ENCODE measurements at places on chromosomes 6 and 20. TPM values are rescaled to one million over a fixed set of nuclear protein-coding genes. Genes with fewer than 3 reads are reported as not detected.

DNA sequence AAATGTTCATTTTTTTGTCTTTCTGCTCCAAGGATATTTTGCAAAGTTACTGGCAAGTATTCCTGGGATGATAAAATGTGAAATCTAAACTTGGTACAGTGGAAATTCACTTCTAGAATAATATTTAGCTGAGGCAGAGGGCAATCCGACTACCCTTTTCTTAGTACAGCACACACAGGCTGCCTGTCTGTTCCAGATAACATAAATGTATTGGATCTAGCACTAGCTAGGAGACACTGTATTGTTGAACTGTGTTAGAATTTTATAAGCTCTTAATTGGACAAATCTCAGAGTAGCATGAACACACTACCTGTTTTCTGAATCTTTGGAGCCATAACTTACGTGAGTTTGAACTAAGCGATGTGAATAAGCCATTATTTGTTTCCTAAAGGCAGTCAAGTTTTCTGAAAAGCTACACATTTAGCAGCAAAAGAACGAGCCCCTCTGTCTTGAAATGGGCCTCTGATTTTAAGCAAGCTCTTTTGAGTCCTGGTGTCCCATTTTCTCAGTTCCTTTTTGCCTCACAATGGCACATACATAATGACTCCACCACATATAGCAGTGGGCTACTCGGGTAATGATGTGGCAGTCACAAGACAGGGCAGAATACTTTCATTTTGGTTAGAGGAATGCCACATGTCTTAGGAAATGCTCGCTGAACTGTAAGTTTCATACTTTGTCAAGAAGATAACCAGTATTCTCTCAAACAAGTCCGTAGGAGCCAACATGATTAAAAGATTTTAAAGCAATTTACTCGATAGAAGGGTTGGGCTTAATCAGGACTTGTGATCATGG is 116.5 kb upstream of the ESR1 start:
- H3K27me3 ChIP-seq = peaks cover 12% of the 10 kb centered on the region
- H3K36me3 ChIP-seq = no peaks in the 10 kb centered on the region
- H3K27ac ChIP-seq = no peak overlapping the region
- peaks cover 17% of the 10 kb centered on the region for H3K4me1 ChIP-seq
- peak overlapping the region; percentile 51 for H3K4me3 ChIP-seq

The SLC29A1 gene
- total RNA-seq = 134 TPM

DNA sequence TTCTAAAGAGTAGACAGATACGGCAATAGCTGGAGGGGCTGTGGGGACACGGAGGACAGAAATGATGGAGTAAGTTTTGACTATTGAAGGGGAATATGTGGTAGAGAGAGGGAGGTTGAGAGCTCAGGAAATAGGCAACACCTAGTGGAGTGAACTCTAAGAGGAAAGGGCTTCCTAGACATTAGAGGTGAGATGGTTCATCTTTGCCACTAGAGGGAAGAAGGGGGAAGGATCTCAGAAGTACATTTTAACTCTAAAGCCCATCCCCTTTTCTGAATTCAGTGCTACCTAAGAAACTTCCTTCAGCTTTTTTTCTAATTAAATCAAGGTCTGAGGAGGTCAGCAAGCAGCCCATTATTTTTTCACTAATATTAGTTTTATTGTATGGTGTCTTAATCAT is 689.4 kb upstream of the MAP3K7 start:
- H3K27me3 ChIP-seq = no peaks in the 10 kb centered on the region
- no peaks in the 10 kb centered on the region for H3K36me3 ChIP-seq
- H3K4me3 ChIP-seq = no peak overlapping the region
- DNase-seq = no peak
- H3K4me1 ChIP-seq = no peaks in the 10 kb centered on the region

- no peak for DNase-seq
- no peak overlapping the region for H3K27ac ChIP-seq
- H3K36me3 ChIP-seq = no peaks in the 10 kb centered on the region
- H3K4me3 ChIP-seq = no peak overlapping the region
- no peaks in the 10 kb centered on the region for H3K4me1 ChIP-seq
These were observed 62.4 kb downstream of the AIG1 start for GRCh38 chr6:143123081-143123480.

GRCh38 chr6:38493931-38494547 is 145.7 kb downstream of the BTBD9 start:
- DNase-seq = peak; percentile 60
- H3K27ac ChIP-seq = no peak overlapping the region
- H3K4me1 ChIP-seq = peaks cover 5% of the 10 kb centered on the region
- H3K36me3 ChIP-seq = no peaks in the 10 kb centered on the region
- no peak overlapping the region for H3K4me3 ChIP-seq
- no peaks in the 10 kb centered on the region for H3K27me3 ChIP-seq

DNA sequence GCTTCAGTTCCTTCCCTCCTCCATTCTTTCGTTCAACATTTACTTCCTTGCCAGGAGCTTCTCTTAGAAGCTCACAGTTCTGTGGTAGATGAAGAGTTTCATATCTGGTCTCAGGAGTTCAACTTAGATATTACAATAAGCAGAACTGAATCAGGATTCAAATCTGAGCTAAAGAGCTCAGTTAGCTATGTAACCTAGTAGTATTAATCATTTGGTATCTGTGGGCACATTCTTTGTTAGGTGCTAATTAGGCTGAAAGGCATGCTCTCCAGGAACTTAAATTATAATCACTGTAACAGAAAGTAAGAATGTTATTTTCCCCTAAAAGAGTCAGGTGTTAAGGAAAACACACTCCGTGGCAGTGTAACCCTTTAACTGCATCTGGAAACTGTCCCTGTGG is 8.4 kb downstream of the ZNF76 start:
- H3K4me1 ChIP-seq = peaks cover 17% of the 10 kb centered on the region
- H3K27ac ChIP-seq = no peak overlapping the region
- H3K27me3 ChIP-seq = no peaks in the 10 kb centered on the region
- H3K36me3 ChIP-seq = peaks cover 8% of the 10 kb centered on the region

DNA sequence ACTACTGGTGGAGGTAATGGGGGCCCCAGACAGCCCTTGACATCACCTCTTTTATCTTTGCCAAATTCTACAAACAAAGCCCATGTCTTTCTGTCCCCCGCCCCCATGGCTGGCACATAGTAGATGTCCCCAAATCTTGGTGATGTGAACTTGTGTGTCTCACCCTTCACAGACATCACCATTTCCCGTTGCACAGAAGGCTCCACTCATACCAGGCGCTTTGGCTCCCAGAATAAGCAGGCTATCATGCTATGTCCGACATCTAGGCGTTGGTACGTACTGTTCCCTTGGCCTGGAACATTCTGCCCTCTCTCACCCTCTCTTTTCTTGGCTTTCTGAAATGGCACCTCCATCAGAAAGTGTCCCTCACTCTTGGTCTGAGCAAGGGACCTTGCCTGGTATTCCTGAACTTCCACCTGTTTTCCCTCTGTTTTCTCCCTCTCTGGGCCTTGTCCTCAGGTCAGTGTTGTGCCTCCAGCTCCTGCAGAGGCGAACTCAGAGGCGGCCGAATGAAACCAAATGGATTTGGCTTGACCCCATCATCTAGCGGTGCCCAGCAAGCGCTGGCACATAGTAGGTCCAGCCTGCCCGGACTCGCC is 968 bp upstream of the CCN5 start:
- no peaks in the 10 kb centered on the region for H3K4me1 ChIP-seq
- H3K36me3 ChIP-seq = no peaks in the 10 kb centered on the region
- peaks cover 4% of the 10 kb centered on the region for H3K27me3 ChIP-seq
- DNase-seq = no peak

The ADGRB3 gene
- 0.14 TPM for total RNA-seq

DNA sequence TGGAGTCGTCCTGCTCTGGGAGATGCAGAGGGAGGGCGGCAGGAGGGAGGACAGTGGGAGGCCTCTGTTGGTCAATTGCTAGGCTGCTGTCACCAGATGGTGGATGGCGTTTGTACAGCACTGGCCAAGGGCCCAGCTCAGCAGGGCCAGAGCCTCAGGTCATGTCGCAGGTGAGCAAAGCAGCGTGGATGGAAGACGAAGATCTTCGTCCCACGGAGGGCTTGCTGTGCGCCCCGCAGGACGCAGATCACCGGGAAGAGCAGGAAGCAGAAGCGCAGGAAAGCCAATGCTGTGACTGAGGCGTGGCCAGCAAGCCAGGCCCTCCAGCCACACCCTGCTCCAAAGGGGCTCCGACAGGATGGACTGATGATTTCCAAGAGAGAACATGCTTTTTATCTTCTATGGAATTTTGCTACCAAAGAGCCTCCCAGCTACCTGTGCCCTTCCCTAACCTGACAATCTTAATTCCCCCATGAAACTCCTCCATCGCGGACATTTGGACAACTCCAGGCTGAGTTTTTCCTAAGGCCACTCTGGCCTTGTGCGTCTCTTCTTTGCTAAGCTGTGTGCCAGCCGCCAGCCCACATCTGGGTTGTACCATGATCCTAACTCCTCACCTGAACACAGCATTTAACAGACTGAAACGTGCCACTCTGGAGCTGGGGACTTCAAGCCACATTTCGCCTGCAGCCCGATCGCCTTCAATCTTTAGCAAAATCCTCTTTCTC is 3.5 kb upstream of the SLCO4A1 start:
- H3K36me3 ChIP-seq = peaks cover 4% of the 10 kb centered on the region
- DNase-seq = no peak
- no peak overlapping the region for H3K27ac ChIP-seq
- no peak overlapping the region for H3K4me3 ChIP-seq

- no peak for DNase-seq
- no peak overlapping the region for H3K4me3 ChIP-seq
- no peaks in the 10 kb centered on the region for H3K36me3 ChIP-seq
These were observed 79.9 kb downstream of the FNDC1 start for GRCh38 chr6:159249128-159249527.

- no peaks in the 10 kb centered on the region for H3K27me3 ChIP-seq
- H3K36me3 ChIP-seq = no peaks in the 10 kb centered on the region
- DNase-seq = no peak
- no peak overlapping the region for H3K27ac ChIP-seq
These were observed 95.3 kb upstream of the SGK1 start for GRCh38 chr6:134413241-134413643.

GRCh38 chr6:48037946-48038345 is 73.1 kb downstream of the PTCHD4 start:
- no peaks in the 10 kb centered on the region for H3K36me3 ChIP-seq
- no peak for DNase-seq
- H3K27me3 ChIP-seq = no peaks in the 10 kb centered on the region
- no peak overlapping the region for H3K27ac ChIP-seq
- no peaks in the 10 kb centered on the region for H3K4me1 ChIP-seq

The RIPOR3 gene
- total RNA-seq = not detected

GRCh38 chr20:32641464-32641863 is 32.3 kb downstream of the C20orf203 start:
- no peaks in the 10 kb centered on the region for H3K36me3 ChIP-seq
- no peaks in the 10 kb centered on the region for H3K27me3 ChIP-seq
- no peak for DNase-seq
- no peaks in the 10 kb centered on the region for H3K4me1 ChIP-seq
- no peak overlapping the region for H3K27ac ChIP-seq

DNA sequence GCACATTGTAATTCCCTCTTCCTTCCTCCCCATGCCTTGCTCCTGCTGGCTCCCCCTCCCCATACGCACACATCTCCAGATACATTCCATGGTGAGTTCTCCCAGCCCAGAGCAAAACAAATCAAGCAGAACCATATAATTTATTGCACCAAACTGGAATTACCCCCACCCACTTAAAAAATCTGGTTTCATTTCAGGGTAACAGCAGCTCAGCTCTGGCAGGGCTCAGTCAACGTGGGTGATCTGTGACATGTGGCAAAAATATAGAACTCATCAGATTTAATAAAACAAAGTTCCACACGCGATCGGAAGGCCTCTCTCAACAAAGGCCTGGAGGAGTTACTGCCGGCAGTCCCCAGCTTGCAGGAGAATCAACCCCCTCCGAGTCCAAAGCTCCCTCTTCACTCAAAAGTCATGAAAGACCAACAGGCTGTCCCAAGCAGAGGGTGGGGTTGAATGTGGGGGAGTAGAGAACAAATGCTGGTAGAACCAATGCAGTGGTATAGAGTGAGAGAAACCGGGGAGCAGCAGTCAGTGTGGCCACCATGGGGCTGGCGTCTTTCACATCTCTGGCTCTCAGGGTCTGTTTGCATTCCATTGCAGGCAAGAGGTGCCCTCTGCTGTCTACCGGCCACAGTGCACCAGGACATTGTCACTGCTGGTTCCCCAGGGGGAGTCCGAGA is 323.3 kb upstream of the NT5E start:
- H3K4me1 ChIP-seq = no peaks in the 10 kb centered on the region
- no peaks in the 10 kb centered on the region for H3K27me3 ChIP-seq
- no peaks in the 10 kb centered on the region for H3K36me3 ChIP-seq
- no peak overlapping the region for H3K4me3 ChIP-seq

- H3K36me3 ChIP-seq = no peaks in the 10 kb centered on the region
- H3K4me1 ChIP-seq = no peaks in the 10 kb centered on the region
- no peak overlapping the region for H3K27ac ChIP-seq
- DNase-seq = no peak
- no peak overlapping the region for H3K4me3 ChIP-seq
- H3K27me3 ChIP-seq = peaks cover 6% of the 10 kb centered on the region
These were observed 482.1 kb upstream of the CITED2 start for GRCh38 chr6:139856562-139856961.

The TOX2 gene
- 2.4 TPM for total RNA-seq

- no peaks in the 10 kb centered on the region for H3K36me3 ChIP-seq
- DNase-seq = no peak
- no peak overlapping the region for H3K27ac ChIP-seq
- peaks cover 4% of the 10 kb centered on the region for H3K27me3 ChIP-seq
These were observed 41.3 kb upstream of the B3GAT2 start for GRCh38 chr6:70998148-70998547.

- no peaks in the 10 kb centered on the region for H3K4me1 ChIP-seq
- H3K36me3 ChIP-seq = no peaks in the 10 kb centered on the region
- no peak overlapping the region for H3K4me3 ChIP-seq
These were observed 43.1 kb downstream of the DCBLD1 start for GRCh38 chr6:117525607-117526006.

DNA sequence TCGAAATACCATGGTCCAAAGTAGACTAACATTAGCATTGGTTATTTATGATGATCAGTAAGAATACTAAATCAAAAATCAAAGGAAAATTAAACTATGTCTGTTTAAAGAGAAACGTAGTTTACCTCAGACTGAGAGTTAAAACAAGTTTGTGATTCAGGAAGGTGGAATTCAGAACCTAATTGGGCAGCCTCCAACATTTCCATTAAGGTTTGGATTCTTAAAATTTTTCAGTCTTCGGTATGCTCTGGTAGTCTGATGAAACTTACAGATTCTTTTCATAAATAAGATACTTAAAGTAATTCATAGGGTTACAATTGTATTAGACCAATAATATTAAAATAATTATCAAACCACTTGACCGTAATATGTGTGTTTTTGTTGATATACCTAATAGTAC is 18.6 kb downstream of the HFE start:
- H3K4me3 ChIP-seq = no peak overlapping the region
- no peak overlapping the region for H3K27ac ChIP-seq
- DNase-seq = no peak
- H3K27me3 ChIP-seq = no peaks in the 10 kb centered on the region
- H3K36me3 ChIP-seq = no peaks in the 10 kb centered on the region

- no peak overlapping the region for H3K4me3 ChIP-seq
- no peak for DNase-seq
- H3K36me3 ChIP-seq = no peaks in the 10 kb centered on the region
- no peak overlapping the region for H3K27ac ChIP-seq
- H3K27me3 ChIP-seq = peaks cover 42% of the 10 kb centered on the region
- H3K4me1 ChIP-seq = no peaks in the 10 kb centered on the region
These were observed 299.8 kb downstream of the LRFN2 start for GRCh38 chr6:40287296-40287850.
